ENCODE measurements at places on chromosomes 4 and X.

DNA sequence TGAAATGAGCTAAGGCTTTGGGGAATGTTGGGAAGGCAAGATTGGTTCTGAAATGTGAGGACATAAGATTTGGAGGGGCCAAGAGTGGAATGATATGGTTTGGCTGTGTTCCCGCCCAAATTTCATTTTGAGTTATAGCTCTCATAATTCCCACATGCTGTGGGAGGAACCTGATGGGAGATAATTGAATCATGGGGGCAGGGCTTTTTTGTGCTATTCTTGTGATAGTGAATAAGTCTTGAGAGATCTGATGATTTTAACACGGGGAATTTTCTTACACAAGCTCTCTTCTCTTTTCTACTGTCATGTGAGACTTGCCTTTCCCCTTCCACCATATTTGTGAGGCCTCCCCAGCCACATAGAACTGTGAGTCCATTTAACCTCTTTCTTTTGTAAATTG lies 157.6 kb upstream of the C1QTNF7 start:
- DNase-seq = no peak

- DNase-seq = peak; percentile 72
Observed at GRCh38 chrX:131802836-131803626, 220.1 kb upstream of the STK26 start.

DNA sequence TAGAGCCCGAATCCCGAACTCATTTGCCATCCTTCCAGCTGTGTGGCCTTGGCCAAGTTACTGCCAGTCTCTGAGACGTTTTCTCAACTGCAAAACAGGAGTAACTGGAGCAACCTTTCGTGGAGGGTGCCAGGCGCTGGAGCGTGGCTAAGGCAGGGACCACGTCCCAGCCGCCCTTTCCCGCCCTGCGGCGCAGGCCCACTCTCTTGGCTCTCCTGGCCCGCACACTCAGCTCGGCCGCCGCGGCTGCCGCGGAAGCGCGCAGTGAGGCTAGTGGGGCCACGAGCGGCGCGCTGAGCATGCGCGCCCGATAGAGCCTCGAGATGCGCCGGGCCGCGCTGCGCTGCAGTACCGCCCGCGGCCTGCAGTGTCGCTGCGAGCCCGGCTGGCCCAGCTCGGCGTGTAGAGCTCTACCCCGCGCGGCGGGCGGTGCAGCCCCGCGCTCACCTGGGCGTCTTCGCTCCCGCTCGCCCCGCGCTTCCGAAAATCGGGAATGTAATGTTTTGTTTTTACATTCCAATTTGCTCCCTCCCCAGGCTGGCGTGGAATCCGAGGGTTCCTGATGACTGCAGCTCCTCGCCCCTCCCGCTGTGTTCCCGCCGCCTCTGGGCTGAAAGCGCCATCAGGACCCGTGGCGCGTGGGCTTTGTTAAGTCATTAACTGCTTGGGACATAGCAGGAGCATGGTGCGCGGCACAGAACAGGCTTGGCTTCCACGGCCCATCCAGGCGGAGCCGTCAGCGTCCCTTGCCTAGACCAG lies 4.0 kb upstream of the ZNF518B start:
- peak; percentile 91 for DNase-seq

- no peak for DNase-seq
Observed at GRCh38 chrX:107355533-107355932, 93.9 kb upstream of the FRMPD3 start.

DNA sequence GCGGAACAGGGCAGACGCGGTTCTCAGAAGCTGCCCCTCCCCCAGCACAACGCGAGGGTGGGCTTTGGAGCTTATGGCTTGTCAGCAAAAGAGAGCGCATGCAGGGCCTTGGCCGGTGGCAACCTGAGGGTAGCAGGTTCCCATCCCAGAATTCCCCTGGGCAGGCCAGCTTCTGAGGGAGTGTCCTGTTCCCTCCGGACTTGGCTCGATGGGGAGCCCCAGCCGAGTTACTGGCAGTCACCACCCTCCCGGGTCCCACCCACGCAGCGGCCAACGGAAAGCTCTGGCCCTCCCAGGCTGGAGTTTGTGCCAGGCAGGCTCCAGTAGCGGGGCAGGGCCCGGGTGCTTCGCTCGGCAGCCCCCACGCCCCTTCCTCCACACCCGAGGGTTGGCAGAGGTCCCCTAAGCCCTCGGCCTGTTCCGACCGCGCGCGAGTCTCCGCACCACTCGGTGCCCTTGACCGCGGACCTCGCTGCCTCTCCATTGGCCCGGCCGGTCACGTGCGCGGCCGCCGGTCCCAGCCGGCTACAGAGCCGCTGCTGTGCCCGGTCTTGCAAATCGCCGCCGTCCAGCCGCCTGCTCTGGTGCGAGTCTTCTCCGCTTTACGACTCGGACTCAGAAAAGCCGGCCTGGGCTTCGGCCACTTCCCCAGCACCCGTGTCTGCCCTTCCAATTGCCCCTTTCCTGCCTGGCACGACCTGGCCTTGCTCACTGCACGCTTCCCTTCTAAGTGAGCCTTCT lies 20.9 kb upstream of the MTM1 start:
- no peak for DNase-seq

- DNase-seq = no peak
Observed at GRCh38 chr4:145061318-145061920, 36.6 kb downstream of the ANAPC10 start.

DNA sequence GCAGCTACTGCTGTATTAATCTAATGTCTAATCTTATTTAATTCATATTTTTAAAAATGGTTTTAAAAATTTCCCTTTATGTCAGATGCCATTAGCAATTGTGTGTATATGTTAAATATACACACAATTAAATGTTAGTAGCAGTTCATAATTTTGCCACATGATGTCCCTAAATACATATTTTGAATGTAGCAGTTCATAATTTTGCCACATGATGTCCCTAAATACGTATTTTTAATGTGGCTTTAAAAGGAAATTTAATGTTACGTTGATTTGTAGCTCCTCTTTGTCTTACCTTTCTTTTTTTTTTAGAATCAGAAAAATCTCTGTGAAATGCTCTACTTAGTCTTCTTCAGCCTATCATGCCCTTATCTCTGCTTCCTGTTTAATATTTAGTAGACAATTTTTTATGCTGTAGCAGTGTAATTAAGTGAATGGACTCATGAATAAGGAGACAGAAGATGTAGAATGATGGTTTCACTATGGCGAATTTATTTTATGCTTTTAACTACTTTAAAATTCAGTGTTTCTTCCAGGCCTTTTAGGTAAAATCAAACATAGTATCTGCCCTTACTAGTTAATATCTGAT lies 26.1 kb downstream of the RBM46 start:
- no peak for DNase-seq

GRCh38 chr4:32172086-32172485 lies 1451.9 kb downstream of the PCDH7 start:
- no peak for DNase-seq

GRCh38 chr4:39596971-39597370 lies 41.7 kb downstream of the SMIM14 start:
- DNase-seq = no peak

DNA sequence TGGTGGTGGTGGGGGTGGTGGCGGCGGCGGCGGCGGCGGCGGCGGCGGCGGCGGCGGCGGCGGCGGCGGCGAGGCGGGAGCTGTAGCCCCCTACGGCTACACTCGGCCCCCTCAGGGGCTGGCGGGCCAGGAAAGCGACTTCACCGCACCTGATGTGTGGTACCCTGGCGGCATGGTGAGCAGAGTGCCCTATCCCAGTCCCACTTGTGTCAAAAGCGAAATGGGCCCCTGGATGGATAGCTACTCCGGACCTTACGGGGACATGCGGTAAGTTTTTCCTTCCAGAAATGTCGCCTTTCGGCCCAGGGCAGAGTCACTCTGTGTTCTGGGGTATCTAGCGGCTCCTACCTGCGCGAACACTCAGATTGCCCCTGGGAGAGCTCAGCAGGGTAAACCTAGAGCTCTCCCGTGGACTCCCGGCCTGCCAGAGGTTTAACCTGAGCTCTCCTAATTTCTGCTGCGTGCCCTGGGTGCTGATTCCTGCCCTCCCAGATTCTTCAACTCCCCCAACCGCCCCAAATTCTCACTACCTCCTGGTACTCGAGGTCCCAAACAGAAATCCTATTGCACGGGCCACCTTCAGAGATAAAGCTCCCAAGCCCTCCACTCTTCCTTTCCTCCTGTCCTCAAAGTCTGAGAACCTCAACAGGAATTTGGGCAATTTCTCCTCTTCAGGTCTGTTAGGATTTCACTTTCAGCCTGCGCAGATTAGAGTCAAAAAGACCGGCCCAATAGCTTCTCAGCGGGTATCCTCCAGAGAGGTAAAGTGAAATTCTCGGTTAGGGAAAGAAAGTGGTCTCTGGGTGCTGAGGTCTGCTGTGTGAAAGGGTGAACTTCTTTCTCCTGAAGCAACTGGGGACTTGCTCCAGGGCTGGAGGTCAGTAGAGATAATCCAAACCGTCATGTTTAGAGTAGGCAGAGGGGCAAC lies 2.9 kb downstream of the AR start:
- DNase-seq = no peak

- no peak for DNase-seq
Observed at GRCh38 chr4:109026588-109026987, 263.7 kb upstream of the ETNPPL start.

- no peak for DNase-seq
Observed at GRCh38 chrX:19723427-19723826, 164.0 kb downstream of the SH3KBP1 start.

- no peak for DNase-seq
Observed at GRCh38 chrX:16134936-16135335, 11.6 kb downstream of the GRPR start.

GRCh38 chr4:115110191-115111181 lies 2.9 kb downstream of the NDST4 start:
- no peak for DNase-seq

GRCh38 chrX:41148553-41148952 lies 63.3 kb downstream of the USP9X start:
- DNase-seq = no peak

GRCh38 chr4:77201343-77201742 lies 44.3 kb downstream of the CCNG2 start:
- no peak for DNase-seq

GRCh38 chr4:128716338-128716737 lies 93.2 kb upstream of the JADE1 start:
- DNase-seq = no peak

DNA sequence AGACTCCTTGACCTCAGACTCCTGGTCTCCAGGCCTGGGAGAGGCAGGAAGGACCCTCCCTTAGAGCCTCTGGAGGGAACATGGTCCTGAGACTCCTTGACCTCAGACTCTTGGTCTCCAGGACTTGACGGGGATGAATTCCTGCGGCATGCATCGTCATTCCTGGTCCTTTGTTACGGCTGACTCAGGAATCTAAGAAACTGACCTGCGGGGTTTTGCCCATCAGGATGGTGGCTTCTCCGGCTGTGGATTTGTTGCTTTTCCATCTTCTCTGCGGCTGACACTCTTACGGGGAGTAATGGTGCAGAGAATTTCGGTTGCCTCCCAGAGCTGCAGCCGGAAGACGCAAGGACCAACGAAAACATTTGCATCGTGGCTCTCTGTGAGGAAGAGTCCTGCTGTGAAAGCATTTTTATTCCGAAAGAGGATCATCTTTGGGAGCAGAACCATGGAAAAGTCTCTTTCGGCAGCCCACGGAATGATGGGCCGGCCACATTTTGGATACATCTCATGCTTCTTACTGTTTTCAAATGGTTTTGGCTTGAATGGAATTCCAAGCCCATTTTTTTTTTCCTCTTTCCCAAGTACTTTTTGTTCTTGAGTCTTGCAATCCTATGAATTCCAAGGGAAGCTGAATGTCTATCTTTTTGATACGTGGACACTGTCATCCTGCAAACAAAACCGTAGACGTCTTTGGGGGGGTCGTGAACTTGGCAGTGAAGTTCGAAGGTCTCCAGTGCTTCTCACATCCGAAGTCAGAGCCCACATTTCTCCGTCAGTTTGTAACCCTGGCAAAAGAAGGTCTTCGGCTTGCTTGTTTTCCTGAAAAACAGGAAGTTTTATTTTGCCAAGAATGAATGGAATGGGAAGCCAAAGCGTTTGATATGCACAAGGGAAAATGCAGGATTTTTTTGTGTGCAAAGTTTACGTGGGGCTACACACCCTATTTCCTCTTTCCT lies 36.5 kb downstream of the SHOX start:
- DNase-seq = no peak

DNA sequence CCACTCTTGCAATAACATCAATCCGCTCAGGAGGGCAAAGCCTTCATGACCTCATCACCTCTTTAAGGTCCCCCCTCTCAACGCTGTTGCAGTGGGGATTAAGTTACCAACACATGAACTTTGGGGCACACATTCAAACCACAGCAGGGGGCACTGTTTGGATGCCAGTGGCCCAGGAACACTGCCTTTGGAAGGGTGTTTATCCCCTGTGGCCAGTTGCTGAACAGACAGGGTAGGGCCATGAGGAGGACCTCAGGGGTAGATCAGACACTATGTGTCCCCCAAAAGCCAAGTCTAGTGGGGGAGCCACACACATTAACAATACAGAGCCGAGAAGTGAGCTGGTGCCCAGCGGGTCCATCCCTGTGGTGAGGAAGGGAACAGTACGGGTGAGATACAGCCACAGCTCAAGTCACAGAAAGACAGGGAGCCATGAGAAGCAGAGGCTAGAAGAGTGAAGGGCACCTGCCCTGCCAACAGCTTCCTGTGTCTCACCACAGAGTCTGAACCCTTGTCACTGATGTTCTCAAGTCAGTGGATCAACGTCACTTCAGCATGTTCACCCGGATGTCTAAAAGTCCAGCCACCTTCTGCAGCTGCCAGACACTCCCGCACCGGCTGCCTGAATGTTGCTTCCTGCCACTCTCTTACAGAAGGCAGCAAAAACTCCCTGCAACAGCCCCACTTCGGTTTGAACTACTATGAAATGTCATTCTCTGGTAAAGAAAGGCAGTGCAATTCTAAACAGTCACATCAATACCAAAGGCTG lies 19.9 kb upstream of the MXD4 start:
- peak; percentile 86 for DNase-seq

GRCh38 chr4:1026115-1026514 lies 14.7 kb downstream of the FGFRL1 start:
- peak; percentile 79 for DNase-seq

- DNase-seq = no peak
Observed at GRCh38 chr4:103496800-103497199, 223.0 kb downstream of the TACR3 start.

GRCh38 chr4:123676890-123677229 lies 280.3 kb downstream of the SPRY1 start:
- DNase-seq = no peak

DNA sequence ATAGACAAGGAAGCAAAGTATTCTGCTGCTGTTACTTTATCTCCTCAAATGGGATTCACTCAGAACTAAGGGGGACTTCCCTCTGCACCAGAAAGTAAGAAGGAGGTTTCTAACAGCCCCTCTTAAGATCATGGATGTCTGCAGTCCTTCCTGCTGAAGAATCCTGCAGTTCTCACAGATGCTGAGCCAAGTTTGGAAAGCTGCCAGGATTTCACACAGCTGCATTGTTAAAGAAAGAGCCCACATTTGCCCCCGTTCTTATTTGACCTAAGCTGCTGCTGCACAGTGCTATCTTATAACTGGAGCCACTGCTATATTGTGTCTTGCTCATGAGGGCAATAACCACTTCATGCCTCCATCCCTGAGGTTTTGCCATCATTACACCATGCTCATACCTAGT lies 81.1 kb downstream of the FAAH2 start:
- no peak for DNase-seq

Measured in activated effector memory CD4-positive, alpha-beta T cell treated with anti-CD3 and anti-CD28 coated beads, Interleukin-2, amount 50 U/mL, for 16 hours (primary cell).